ENCODE measurements at places on chromosomes 5 and 9.

DNA sequence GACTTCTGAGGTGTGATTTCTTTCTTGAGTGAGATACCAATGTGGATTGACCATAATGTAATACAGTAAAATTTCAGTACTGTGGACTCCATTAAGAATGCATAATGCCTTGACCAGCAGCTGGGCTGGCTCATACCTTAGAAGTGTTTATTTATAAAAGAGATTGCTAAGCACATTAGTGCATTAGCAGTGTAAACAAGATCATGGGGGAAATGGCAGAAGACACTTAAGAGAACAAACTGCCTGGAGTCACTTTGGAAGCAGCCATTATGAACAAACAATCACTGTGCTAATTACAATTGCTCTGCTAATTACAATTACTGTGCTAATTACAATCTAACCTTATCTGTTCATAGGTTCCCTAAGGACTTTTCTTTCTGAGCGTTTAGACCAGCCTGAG lies 104.2 kb downstream of the TRIM32 start:
- no peak for DNase-seq

DNA sequence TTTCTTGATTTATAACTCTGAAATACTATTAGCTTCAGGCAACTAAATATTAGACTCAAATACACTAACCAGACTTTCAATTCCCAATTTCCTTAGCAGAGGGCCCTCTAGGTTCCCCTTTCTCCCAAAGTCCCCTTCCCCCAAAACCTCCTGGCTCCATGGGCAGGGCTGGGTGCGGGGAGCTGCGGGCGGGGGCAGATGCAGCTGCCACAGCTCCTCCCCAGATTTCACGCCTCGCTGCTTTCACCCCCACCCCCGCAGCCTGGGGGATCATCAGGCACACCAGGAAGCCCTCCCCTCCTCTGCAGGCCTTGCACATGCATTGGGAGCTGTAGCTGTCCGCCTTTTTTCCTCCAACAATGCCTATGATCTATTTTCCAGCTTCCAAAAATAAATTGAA lies 82.8 kb upstream of the SPATA31C2 start:
- no peak for DNase-seq

- DNase-seq, result no peak
These were observed 288.3 kb downstream of the ENC1 start for GRCh38 chr5:74352256-74352655.

DNA sequence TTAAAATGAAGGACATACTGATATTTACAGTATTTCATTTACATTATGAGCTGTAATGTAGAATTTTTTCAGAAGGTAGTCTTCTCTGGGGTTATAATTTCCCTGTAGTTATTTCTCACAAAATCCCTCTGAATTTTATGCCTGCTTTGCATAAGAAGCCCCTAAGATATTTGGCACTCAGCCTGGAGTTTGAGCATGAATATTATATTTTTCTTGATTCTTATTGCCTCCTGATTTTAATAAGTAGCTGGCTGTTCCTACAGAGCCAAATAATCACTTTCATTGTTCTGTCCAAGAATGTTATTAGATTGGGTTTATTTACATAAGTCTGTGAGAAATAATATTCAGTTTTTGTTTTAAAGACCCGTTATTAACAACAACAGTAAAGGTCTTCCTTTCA lies 195.0 kb downstream of the FER start:
- no peak for DNase-seq

DNA sequence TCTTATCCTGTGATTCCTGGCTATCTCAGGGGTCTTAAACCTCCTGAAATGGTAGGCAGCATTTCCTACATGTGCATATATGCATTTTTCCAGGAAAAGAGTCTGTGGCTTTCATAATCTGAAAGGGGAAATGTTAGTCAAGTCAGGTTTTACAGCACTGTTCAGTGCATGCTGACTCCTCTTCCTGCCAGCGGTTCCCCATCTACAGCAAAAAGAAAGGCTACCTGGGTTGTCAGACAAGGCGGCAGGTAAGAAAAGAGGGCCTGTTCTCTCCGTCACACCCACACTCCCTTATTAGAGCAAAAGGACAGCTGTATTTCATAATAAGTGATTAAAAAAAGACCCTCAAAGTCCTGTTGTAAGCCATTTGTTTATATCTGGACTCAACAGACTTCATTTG lies 4.3 kb upstream of the SPATA6L start:
- DNase-seq, result no peak

DNA sequence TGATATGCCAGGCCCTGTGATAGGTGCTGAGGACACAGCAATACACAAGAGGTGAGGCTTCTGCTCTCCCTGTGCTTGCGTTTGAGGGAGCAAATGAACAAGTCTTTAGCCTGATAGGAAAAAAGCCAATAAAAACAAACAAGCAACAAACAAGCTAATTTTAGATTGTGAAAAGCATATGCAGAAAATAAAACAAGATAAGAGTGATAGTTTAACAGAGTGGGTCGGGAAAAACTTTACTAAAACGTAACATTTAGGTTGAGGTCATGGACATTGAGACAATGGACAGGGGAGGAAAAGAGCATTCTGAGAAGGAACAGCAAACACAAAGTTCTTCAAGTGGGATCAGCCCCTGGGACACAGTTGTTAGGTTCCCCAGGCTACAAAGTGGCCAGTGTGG lies 4.3 kb downstream of the SMIM3 start:
- no peak for DNase-seq

DNA sequence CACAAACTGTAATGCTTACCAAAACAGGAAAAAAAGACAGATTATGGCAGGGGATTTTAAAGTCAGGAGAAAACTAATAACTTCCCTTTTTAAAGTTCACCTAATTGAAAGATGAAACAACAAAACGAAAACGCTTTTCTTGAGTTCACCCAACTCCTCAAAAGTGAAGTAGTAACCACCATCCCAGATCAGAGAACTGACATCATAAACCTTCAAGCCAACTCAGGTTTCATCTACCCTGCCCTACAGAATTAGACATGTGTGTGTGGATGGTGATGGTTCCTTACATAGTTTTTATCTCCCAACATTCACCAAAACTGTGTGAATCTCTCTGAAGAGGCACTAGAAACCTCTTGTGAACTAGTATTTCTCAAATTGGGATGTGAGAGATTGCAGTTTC lies 195.2 kb upstream of the PTGER4 start:
- no peak for DNase-seq

DNA sequence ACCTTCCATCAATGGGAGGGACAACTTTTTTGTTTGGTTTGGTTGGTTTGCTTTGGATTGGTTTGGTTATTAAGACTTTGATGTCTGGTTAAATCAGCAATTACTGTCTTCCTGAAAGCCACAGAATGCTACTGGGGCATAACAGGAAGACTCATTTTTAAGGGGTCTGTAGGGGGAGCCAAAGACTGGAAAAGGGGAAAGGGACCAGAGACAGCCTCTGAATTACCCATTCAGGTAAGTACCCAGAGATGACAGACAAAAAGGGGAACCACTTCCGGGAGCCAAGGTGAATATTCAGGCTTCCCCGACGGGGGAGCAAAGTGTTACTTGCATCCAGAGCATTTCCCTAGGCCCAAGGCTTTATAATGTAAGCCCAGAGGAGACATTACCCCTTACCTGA lies 4.6 kb upstream of the FEM1C start:
- no peak for DNase-seq

GRCh38 chr5:88877826-88878225 lies 5.2 kb downstream of the MEF2C start:
- no peak for DNase-seq

- no peak for DNase-seq
These were observed 65.7 kb downstream of the SIL1 start for GRCh38 chr5:139132515-139132914.

DNA sequence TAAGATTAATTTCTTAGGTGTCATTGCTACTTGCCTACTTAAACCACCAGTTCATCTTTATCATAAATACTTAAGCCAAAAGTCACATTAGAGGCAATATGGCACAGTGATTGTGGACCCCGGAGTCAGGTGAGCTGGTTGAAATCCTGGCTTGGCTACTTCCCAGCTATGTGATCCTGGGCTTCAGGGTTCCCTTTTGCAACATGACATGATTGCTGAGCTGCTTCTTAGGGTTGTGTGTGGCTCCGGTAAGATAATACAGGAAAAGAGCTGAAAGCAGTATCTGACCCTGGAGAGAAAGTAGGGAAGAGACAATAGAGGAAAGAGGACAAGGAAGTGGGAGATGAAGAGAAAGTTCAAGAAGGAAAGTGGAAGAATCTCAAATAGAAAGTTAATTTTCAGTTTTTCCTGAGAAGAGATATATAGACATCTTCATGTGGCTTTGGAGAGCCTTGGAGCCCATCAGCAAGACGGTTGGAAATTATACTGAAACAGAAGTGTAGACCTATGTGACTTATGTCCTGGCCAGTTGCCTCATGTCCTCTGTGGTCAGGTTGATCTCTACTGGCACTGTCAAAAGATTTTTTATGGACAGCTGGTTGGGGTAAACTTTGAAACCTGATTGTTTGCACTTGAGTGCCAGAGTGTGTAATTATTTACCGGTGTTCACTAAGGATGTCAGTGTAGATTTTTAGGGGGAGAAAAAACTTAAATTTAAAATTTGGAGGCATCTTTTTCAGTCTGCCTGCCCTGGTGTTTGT lies 93.2 kb downstream of the GHR start:
- no peak for DNase-seq

DNA sequence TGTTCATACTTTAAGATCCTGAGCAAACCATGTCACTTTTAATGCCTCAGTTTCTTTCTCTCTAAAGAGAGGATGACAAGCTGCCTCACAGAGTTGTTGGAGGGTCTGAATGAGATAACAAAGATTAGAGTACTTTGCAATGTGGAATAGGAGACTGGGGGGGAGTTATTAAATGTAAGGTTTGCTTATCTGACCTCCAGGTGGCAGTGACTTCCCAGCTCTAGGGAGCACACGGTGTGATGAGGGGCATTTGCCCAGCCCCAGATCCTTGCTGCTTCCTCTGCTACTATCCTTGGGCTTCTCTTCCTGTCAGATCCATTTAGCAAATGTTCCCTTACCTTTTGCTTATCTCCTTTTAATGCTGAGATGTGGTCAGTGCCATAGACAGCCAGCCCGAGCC lies 30.7 kb downstream of the ENHO start:
- no peak for DNase-seq

- DNase-seq, result no peak
These were observed 3.9 kb upstream of the DAB2 start for GRCh38 chr5:39428640-39429039.

DNA sequence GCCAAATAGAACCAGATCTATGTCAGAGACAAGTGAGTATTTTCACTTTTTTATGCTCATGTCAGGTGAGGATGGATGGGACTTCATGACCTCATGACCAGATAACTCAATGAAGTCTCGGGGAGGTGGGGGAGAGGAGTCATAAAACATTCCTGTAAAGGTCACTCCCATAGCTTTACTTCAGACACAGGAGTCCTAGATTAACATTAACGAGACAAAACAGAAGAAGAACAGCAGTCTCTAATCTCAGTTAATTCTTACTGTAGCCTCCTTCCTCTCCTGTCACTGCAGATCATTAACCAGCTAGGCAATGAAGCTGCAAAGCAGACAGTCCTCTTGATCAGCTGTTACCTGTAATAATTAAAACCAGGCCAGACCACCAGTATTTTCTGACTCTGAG lies 11.2 kb downstream of the CRHBP start:
- DNase-seq, result no peak

All from CD8-positive, alpha-beta T cell (primary cell).